ENCODE measurements at places on chromosomes 2 and 18. TPM values are rescaled to one million over a fixed set of nuclear protein-coding genes. Genes with fewer than 3 reads are reported as not detected.

The GKN2 gene
- total RNA-seq = 0.22 TPM

The PIEZO2 gene
- total RNA-seq = 23.2 TPM

The BCL11A gene
- 1.6 TPM for total RNA-seq

The ARL6IP6 gene
- 40.2 TPM for total RNA-seq

The RPRM gene
- total RNA-seq = not detected

The RTP5 gene
- not detected for total RNA-seq

The VRK2 gene
- total RNA-seq = 15.5 TPM

The PAX8 gene
- 2.9 TPM for total RNA-seq

The WNT6 gene
- not detected for total RNA-seq

The SOX11 gene
- total RNA-seq = under 0.01 TPM

The KCNJ3 gene
- total RNA-seq = not detected

The LRP1B gene
- 0.29 TPM for total RNA-seq

The LOXL3 gene
- 2.9 TPM for total RNA-seq

The RAD51AP2 gene
- under 0.01 TPM for total RNA-seq

The NT5DC4 gene
- not detected for total RNA-seq

The HSBP1L1 gene
- total RNA-seq = 20.4 TPM

The TLK1 gene
- total RNA-seq = 11.9 TPM

The CCDC148 gene
- 0.86 TPM for total RNA-seq

The PROKR1 gene
- total RNA-seq = not detected

The CD28 gene
- total RNA-seq = not detected

The PRKAG3 gene
- not detected for total RNA-seq

The CD207 gene
- not detected for total RNA-seq

The GAD1 gene
- total RNA-seq = 0.22 TPM

The UGT1A6 gene
- total RNA-seq = not detected

The ANKMY1 gene
- total RNA-seq = 13.7 TPM

The MRO gene
- not detected for total RNA-seq

The GPR35 gene
- 0.14 TPM for total RNA-seq

The CPO gene
- total RNA-seq = not detected

The C2orf80 gene
- not detected for total RNA-seq

The OR6B2 gene
- not detected for total RNA-seq

The INHA gene
- total RNA-seq = 0.22 TPM

The MEIS1 gene
- total RNA-seq = 84.9 TPM

The UGT1A8 gene
- not detected for total RNA-seq

The ITPRIPL1 gene
- 1.7 TPM for total RNA-seq

The L3MBTL4 gene
- total RNA-seq = not detected

The ZBTB7C gene
- under 0.01 TPM for total RNA-seq

The UNC80 gene
- total RNA-seq = not detected

The EMX1 gene
- not detected for total RNA-seq

The YES1 gene
- total RNA-seq = 82.8 TPM

The EGR4 gene
- not detected for total RNA-seq

The CLEC4F gene
- not detected for total RNA-seq

The MYO5B gene
- 0.66 TPM for total RNA-seq

The SNED1 gene
- total RNA-seq = 16.6 TPM

The SPEG gene
- total RNA-seq = 9.9 TPM

The TMEFF2 gene
- total RNA-seq = not detected

The KCNG3 gene
- not detected for total RNA-seq

The GCA gene
- 1.1 TPM for total RNA-seq

The TSHZ1 gene
- total RNA-seq = 9.0 TPM

The GPR155 gene
- total RNA-seq = 1.6 TPM

The ALK gene
- not detected for total RNA-seq
